ENCODE measurements at places on chromosomes 12 and 14.

- DNase-seq, result peak; percentile 38
Observed at GRCh38 chr12:27333403-27334009, 870 bp downstream of the BMAL2 start.

- peak; percentile 68 for DNase-seq
Observed at GRCh38 chr14:28584951-28585350, 181.6 kb upstream of the FOXG1 start.

DNA sequence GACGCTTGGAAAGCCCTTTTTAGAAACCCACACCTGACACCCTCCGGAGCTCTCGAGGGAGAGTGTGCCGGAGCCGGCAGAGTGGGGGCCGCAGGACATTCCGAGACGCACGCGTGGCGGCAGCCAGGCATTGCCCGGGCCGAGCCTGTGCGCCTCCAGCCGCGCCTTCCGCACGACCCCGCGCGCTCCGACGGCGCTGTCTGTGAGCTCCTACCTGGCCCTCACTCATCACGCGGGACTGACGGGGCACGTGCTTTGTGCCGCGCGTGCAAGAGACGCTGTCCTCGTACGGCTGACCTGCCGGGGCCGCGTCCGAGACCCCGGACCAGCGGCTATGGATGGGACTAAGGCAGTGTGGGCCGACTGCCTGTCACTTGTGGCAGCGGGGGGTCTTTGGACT lies 5.2 kb downstream of the GALNT9 start:
- DNase-seq, result no peak

- no peak for DNase-seq
Observed at GRCh38 chr12:108793756-108794441, 62.6 kb upstream of the CORO1C start.

- DNase-seq, result no peak
Observed at GRCh38 chr12:113891167-113891692, 74.9 kb downstream of the RBM19 start.

GRCh38 chr12:97875064-97875463 lies 412.5 kb downstream of the RMST start:
- peak; percentile 84 for DNase-seq

DNA sequence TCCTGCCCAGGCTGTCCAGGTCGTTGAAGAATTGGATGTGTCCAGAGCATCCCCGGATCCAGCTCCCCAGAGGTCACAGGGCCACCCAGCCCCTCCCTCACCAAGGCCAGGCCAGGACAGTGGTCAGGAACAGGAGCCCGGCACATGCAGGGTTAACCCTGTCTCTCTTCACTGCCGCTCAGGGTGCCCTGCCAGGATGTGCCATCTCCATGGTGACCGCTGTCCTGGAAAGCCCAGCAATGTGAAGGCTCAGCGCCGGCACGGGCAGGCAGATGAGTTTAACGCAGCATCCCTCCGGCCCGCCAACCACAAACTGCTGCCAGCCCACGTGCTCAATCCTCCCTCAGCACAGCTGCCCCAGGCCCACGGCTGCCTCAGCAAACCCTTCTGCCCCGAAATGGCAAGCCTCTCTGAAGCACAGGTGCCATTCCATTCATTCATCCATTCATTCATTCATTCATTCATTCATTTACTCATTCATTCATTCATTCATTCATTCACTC lies 4.4 kb downstream of the TMEM179 start:
- DNase-seq, result no peak

DNA sequence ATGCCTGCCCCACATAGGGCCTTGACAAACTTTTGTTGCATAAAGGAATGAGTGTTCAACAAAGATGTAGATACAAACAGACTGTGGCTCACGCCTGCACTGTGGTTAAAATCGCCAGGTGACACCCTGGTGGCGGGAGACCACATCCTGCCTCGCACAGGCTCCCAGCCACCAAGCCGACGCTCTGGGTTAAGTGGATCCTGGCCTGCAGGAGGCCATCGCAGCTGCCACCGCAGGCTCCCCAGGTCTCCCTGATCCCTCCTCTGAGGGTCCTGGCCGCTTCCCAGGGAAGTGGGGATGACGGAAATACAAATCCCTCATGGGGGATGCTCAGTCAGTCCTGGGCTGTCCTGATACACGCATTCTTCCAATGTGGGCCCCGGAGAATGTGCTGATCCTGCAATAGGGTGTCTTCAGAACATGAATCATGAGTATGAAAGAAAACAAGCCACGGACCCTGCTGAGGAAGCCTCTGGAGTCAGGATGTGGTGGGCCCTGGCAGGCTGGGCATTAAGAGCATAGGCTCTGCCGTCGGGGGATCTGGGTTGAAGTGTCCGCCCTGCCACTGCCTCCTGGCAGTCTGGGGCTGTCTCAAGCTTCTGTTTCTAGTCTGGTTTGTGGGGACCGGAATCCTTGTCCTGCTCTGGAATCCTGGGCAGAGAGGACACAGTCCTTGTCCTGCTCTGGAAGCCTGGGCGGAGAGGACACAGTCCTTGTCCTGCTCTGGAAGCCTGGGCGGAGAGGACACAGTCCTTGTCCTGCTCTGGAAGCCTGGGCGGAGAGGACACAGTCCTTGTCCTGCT lies 53.5 kb upstream of the BEGAIN start:
- no peak for DNase-seq

DNA sequence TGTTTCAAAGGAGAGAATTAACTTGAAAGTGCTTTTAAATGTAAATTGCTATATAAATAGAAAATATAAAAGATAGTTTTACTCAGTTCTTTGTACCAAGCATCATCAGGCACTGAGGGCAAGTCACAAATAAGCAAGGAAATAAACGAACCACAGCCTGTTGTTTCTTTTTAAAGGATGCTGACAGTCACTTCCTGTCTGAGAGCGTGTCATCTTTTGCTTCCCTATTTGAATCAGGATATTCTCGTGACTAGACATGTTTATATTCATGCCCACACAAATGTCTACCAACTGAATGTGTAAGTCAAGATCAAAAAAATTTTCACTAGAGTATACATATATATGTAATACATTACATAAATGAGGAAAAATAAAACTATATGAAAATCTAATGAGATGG lies 31.4 kb upstream of the SLC2A13 start:
- peak; percentile 97 for DNase-seq

DNA sequence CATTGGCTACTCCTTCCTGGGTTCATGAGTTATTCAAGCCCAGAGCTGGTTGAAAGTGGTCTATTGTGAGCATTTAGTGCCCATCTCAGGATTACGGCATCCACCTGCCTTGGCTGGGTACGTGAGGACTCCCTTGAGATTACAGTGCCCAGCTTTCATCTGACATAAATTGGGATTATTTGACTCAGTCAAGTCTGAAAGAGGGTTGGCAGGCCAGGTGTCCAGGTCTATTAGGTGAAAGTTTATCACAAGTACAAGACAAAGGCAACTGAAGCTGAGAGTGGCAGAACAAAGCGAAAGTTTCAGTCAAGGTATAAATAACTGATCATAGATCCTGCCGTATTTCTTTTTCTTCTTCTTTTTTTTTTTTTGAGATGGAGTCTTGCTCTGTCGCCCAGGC lies 84.6 kb upstream of the ATF7IP start:
- DNase-seq, result no peak

DNA sequence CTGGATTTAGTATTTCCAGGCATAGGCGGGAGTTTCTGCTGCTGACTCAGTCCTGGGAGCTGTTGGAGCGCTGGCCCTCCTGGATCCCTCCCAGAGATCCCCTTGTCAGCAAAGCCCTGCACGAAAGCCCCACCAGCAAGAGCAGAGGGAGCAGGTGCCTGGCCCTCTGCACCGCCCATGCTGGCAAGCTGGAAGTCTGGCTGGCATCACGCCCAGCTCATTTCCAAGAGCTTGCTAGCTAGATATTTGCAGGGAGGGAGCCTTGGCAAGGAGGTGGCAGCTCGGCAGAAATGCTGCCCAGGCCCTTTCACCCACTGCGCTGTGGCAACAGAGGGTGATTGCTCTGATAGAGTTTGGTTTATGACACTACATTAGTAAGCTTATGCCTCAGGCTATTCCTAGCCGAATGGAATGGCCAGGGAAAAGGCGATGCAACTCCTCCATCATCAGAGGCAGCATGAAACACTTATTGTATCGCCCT lies 193.9 kb downstream of the EMP1 start:
- DNase-seq, result peak; percentile 91

GRCh38 chr14:68913516-68913915 lies 65.6 kb downstream of the ACTN1 start:
- DNase-seq, result no peak

- DNase-seq, result no peak
Observed at GRCh38 chr12:58288190-58288589, 346.8 kb downstream of the ATP23 start.

DNA sequence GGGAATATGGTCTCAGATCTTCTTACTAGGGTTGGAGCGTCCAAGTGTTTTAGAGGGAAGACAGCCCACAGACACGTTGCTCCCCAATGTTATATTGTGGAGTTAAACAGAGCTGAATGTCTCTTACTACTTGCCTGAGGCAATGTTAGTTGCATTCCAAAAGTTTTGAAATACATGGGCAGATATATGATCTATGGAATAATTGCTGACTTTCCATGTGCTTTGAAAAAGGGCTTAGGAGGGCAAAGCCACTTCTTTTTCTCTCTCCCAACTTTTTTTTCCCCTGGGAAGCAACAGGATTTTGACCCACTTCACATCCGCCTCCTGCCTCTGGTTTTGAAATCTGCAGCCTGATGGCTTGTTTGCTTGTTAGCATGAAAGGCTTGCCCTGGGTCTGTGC lies 33.7 kb upstream of the PAX9 start:
- DNase-seq, result no peak

DNA sequence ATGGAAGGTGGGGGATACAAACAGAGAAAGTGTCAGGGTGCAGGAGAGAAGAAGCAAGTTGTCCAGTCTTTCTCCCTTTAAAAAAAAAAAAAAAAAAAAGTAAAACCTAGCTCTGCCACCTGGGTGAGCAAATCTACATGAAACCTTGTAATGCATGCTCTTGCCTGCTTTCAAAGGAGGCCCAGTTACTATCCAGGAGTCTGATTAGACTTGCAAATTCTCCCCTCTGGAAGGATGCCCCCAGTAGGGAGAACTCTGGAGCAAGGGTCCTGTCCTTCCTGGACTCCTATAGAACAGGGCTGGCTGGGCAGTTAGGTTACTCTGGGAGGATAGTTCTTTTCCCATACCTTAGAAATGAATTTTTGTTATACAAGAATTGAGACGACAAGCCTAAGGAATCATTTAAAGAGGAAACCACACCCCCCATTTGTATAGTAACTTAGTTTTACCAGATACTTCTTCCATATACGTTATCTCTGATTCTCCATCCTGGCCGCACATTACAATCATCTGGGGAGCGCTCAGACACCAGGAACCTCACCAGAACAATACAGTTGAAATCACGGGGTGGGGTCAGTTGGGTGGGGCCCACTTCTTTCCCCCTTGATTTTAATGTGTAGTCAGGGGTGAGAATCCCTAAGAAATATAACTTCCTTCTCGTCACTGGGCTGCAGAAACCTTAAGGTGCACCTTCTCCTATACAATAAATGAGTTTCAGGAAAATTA lies 30.5 kb downstream of the RAB35 start:
- DNase-seq, result no peak

- peak; percentile 33 for DNase-seq
Observed at GRCh38 chr12:21656905-21657325, 727 bp downstream of the LDHB start.

GRCh38 chr12:92485351-92486348 lies 217.1 kb upstream of the PLEKHG7 start:
- no peak for DNase-seq

- no peak for DNase-seq
Observed at GRCh38 chr14:45680531-45680930, 427.5 kb upstream of the MIS18BP1 start.

DNA sequence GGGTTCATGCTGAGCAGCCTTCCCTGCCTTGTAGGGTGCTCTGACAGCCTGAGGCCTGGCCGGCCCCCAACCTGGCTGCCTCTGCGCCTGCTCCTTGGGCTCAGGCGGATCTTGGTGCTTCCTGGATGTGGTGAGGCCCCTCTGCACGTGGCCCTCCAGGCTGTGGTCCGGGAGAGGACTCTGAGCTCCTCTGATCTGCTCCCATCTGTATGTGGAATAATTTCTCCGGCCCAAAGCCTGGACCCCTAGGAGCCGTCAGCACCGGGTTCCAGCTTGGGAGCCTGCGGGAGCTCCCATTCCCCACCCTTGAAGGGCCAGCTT lies 21.3 kb upstream of the EIF2B2 start:
- no peak for DNase-seq

- no peak for DNase-seq
Observed at GRCh38 chr14:95510804-95511203, 5.6 kb downstream of the SYNE3 start.

GRCh38 chr12:31485571-31485970 lies 105.4 kb downstream of the DENND5B start:
- no peak for DNase-seq

DNA sequence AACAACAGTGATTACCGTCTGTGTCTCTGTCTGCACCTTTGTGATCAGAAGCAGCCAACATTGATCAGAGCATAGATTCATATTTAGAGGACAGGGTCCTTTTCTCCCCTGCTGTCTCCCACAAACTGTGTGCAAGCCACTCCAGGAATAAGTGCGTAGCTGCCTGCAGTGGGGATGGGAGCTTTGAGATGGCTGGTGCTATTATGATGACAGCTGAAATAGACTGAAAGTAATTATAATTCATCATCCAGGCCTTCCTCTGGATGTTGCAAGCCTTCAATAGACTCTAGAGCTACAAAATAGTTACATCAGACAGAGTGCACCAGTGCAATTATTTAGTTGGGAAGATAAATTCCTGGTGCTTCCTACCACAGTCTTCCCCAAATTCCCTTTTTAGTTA lies 68.1 kb downstream of the BORCS5 start:
- DNase-seq, result no peak

GRCh38 chr12:640773-641172 lies 22.5 kb downstream of the NINJ2 start:
- peak; percentile 24 for DNase-seq

DNA sequence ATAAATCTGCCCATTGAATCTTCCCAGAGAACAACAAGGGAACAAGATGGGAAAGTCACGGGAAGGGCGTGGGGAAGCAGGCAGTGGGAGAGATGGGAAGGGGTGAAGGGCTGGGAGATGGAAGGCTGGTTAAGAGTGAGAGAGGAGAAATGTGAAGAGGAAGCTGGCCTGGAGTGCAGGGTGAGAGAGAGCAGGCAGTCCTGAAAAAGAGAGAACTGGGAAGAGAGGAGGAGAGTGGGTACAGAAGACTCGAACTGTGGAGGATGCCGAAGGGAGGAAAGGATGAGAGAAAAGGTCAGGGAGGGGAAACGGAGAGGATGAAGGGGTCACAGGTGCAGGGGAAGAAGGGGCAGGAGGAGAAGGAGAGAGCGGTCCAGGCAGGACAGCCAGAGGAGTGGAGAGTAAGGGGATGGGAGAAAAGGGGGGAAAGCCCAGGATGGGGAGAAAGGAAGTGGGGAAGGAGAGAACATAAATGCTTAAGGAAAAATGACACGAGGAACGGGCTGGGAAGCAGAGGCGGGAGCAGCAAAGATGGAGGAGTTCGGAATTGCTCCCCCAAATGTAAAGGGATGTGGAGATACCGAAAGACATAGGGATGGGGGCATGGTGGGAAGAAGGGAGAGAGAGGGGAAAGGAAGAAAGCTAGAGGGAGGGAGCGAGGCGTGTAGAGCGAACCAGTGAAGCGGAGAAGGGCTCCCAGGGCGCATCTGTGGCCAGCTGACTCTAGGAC lies 1.2 kb downstream of the PIANP start:
- DNase-seq, result no peak

- peak; percentile 57 for DNase-seq
Observed at GRCh38 chr14:105086833-105087307, 21.6 kb upstream of the GPR132 start.

Measured in bronchial epithelial cell (primary cell).